ENCODE measurements at places on chromosomes 11 and 22.

DNA sequence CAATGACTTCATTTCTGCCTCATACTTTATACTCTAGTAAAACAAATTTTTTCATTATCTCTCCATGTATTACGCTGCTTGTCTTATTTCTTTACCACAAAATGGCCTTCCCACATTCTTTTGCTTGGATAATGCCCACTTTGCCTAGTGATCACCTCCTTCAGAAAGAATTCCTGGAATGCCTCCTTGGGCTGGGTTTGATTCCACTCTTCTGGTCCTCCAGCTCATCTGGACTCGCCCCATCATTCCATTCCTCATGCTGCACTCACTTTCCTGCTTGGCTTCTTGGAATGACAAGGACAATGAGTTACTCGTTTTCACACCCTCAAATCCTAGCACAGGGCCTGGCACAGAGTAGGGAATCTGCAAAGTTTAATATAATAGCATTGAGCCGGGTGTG is 475.1 kb upstream of the LARGE1 start:
- DNase-seq = no peak

- no peak for DNase-seq
Observed at GRCh38 chr11:18650859-18651557, 16.9 kb upstream of the SPTY2D1 start.

DNA sequence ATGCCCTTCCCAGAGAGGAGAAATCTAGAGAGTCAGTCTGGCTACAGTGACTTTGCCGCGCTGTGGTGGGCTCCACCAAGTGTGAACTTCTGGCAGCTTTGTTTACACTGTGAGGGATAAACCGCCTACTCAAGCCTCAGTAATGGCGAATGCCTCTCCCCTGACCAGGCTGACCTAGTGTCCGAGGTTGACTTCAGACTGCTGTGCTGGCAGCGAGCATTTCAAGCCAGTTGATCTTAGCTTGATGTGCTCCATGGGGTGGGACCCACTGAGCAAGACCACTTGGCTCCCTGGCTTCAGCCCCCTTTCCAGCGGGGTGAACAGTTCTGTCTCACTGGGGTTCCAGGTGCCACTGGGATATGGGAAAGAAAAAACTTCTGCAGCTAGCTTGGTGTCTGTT is 38.6 kb upstream of the PTH start:
- no peak for DNase-seq

DNA sequence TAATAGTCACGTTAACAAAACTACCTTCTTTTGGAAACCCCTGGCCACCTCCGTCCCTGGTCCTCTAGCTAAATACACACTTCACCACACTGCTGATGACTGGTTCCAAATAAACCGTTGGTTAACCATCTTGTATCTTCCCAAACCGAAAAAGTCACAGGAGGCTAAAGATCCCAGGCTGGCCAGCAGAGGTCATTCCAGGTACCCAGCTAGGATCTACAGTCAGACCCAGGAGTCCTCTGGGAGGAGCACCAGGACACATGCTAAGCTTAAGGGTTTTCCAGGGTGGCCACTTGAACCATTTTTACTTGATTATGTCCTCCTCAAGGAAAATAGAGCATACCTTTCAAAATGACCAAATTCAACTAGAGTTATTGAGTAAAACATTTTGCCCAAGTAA is 103.2 kb downstream of the ETS1 start:
- no peak for DNase-seq

- DNase-seq = no peak
Observed at GRCh38 chr11:100383357-100383865, 303.7 kb upstream of the ARHGAP42 start.

DNA sequence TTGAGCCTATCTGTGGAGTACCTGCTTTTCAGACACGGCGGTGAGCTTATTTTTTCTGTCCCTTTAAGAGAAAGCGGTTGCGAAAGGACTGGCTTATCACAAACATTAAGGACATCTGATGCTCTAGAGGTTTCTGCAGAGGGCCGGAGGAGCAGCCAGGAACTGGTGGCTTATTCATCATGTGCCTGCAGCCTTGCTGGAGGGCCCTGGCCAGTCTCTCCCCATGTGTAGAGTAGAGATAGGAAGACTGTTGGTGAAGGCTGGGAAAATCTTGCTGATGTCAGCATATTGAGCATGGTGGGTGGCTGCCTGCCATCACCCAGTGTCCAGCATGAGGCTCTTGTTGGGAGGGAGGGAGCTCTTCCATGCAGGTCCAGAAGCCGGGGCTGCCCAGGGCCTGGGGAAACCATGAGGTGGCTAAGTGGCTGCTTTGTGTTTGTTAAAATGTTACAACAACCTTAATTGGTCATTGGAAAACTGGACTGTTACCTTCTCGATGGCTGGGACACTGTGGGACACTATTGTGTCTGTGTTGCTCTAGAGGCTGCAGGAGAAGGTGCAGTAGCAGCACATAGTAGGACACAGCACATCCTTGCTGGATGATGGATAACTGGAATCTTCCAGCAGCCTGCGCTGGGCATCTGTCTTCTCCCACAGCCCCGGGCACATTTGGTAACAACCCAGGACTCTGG is 54.3 kb downstream of the TSPAN18 start:
- DNase-seq = no peak

DNA sequence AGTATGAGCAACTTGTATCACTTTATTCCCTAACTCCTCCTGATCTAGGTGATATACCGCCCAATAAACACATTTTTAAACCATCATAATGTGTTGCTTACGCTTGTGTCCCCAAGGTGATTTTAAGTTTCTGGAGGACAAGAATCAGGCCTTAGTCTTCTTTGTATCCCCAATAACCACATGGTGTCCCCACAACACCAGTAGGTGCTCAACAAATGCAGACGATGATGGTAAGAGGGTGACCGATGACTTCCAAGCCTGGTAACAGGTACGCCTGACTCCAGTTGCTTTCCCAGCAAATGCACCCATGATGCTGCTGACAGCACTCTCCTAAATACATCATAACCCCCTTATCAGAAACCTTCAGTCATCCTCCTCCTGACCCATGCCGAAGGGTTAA is 64.2 kb downstream of the EFCAB6 start:
- no peak for DNase-seq

DNA sequence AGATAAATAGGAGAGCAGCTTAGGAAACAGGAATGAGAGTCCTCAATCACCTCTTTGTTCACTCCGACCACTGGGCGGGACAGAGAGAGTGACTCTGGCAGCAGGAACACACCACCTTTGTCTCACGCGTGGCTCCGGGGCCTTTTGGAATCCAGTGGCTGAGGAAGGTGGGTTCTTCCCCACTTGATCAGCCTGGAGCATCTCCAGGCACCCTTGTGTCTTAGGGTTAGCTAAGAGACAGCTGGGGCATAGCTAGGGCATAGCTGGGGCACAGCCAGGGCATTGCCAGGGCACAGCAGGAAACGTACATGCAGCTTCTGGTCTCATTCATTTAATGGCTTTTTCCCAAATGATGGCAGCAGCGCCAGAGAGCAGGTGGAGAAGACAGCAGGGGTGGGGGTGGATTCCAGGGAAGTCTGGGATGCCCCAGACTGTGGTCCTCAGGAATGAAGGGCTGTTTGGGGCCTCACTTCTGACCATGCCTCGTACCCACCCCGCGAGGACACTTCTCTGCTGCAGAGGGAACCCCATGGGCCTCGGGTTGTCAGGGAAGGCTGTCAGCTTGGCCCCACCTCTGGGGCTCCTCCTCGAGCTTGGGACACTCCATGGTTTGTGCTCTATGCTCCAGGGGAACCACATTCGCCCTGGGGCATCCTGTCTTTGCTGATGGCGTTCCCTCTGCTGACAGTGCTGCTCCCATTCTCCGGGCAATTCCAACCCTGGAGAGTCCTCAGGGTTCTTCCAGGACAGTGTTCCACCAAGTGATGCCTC is 30.4 kb upstream of the SHANK2 start:
- no peak for DNase-seq

DNA sequence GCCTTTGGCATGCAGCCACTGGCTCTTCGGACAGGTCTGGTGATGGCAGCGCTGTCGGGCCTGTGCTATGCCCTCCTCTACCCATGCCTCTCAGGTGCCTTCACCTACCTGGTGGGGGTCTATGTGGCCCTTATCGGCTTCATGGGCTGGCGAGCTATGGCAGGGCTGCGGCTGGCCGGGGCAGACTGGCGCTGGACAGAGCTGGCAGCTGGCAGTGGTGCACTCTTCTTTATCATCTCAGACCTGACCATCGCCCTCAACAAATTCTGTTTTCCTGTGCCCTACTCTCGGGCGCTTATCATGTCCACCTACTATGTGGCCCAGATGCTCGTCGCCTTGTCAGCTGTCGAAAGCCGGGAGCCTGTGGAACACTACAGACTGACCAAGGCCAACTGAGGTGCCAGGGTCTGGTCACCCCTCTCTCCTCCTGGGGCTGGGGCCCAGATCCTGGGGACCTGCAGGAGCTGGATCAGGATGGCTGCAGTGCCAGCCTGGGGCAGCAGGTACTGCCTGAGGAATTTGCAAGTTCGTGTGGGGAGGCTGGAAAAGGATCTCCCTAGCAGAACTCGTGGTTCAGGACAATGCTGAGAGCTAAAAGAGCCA is 3.1 kb downstream of the TMEM86A start:
- no peak for DNase-seq

DNA sequence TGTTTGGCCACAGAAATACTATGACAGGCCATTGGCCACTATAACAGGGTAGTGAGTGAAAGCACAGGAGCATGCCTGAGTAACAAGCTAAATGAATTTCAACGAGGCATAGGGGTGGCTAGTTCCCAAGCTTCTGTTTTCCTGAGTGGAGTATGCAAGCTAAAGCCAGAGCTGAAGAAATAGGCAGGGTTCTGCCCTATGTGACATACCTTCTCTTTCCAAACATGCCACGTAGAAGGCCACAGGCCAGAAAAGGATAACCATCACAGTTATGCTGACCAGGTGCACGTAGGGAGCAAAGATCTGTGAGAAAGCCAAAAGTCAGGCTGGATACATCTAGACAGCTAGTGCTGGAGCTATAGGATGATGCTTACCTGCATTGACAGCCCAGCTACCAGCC is 30.6 kb downstream of the GDPD4 start:
- DNase-seq = no peak

DNA sequence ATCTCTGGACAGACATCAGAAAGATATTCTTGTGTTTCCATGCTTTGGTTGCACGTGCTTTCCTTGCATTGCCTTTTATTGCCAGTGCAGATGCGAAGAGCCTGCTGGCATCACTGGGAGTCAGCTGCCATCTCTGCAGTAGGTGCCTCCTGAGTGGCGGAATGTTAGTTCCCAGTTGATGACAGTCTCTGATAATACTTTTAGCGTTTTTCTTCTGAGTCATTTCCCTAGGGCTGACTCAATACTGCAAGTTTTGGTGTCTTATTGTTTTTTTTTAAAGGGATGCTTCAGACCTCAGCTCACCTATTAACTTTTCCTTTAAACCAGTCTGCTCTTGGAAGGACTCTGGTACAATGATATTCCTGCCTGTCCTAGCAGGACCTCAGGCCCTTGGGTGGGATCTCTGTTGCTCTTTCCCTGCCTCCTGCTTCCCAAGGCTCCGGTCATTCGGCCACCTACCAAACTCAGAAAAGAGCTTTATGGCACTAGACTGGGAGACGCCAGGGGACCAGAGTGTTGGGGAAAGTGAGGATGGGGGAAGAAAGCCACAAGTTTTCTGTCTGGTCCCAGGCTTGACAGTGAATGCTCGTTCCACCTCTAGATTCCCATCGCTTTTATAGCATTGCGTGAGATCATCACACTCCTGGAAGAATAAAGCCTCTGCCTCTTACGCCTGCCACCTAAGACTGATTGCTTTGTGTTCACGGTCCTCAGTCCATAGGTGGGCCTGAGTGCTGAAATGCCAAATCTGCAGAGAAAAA is 308.7 kb downstream of the DDX10 start:
- DNase-seq = no peak

DNA sequence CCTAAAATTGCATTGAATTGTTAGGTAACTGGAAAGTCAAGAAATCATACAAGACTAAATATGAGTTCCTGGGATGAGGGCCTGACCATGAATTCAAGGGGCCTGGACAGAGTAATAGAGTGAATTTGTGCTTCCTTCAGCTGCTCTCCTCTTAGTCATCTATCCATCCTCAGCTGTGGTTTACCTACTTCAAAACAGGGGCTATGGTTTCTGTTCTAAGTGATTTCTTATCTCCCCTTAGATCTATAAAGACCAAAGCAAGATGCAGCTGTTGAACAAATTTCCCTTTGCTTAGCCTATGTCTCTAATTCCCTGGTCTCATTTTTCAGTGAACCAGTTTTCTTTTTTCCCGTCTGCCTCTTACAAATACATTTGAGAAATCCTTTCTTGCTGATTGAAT is 428.5 kb downstream of the FAM181B start:
- no peak for DNase-seq

- DNase-seq = no peak
Observed at GRCh38 chr11:10428453-10428852, 26.6 kb upstream of the AMPD3 start.
